ENCODE measurements at places on chromosomes 7 and 10. TPM values are rescaled to one million over a fixed set of nuclear protein-coding genes. Genes with fewer than 3 reads are reported as not detected.

GRCh38 chr10:60652628-60653027 is 125.7 kb upstream of the CDK1 start:
- no peak for DNase-seq

GRCh38 chr10:22874189-22874854 is 53.5 kb upstream of the ARMC3 start:
- no peak for DNase-seq

DNA sequence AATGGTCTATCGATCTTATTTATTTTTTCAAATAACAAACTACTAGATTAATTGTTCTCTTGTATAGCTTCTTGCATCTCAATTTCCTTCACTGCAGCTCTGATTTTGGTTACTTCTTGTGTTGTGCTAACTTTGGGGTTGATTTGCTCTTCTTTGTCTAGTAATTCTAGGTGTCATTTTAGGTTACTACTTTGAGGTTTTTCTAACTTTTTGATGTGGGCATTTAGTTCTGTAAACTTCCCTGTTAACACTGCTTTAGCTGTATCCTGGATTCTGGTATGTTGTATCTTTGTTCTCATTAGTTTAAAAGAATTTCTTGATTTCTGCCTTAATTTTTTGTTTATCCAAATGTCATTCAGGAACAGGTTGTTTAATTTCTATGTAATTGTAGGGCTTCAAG is 1188.0 kb downstream of the DNAJB9 start:
- DNase-seq, result no peak

GRCh38 chr10:110192552-110192951 is 14.9 kb upstream of the MXI1 start:
- no peak for DNase-seq

- no peak for DNase-seq
These were observed 53.3 kb downstream of the FIGNL1 start for GRCh38 chr7:50396856-50397255.

GRCh38 chr10:7261351-7261750 is 149.5 kb downstream of the SFMBT2 start:
- DNase-seq, result no peak

- DNase-seq, result peak; percentile 71
These were observed at the start of gene CALD1 for GRCh38 chr7:134778941-134779740. CALD1 (plus strand) TSS chr7:134779634; CDS start chr7:134867734, 88,100 bp downstream.

DNA sequence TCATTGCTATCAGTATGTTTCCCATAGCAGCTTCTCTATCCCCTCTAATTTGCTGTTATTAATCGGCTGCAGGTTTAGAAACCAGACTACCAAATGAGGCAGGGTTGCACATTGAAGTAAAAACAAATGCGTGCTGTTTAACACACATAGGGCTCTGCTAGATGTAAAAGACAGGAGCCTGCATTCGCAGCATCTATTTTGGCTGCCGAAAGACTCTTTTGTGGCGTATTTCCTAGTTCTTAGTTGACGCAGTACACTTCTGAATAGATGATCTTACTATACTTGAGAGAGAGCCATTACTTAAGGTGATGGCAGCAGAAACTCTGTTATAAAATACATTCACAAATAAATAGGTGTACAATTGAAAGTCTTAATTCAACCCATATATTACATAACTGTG is 21.4 kb downstream of the SGCE start:
- no peak for DNase-seq

GRM8 gene
- polyA plus RNA-seq, result 8.4 TPM

OR2A5 gene
- polyA plus RNA-seq, result 0.02 TPM

VWDE gene
- polyA plus RNA-seq, result 2.6 TPM

All from left renal cortex interstitium (tissue), 4 donors.